BE2C (cell line): ENCODE measurements at places on chromosomes 11 and 22.
A peak's percentile ranks its signal among the peaks of the same experiment; 100 is the strongest.

- no peak for DNase-seq
Measured at GRCh38 chr11:91115116-91115515, 892.3 kb upstream of the CHORDC1 start.

- DNase-seq, result no peak
Measured at GRCh38 chr22:42814215-42814614, 42.9 kb downstream of the ARFGAP3 start.

- DNase-seq, result no peak
Measured at GRCh38 chr11:131982154-131982553, 611.7 kb downstream of the NTM start.

GRCh38 chr22:25829808-25830777, 88.1 kb downstream of the MYO18B start:
- peak; percentile 73 for DNase-seq

DNA sequence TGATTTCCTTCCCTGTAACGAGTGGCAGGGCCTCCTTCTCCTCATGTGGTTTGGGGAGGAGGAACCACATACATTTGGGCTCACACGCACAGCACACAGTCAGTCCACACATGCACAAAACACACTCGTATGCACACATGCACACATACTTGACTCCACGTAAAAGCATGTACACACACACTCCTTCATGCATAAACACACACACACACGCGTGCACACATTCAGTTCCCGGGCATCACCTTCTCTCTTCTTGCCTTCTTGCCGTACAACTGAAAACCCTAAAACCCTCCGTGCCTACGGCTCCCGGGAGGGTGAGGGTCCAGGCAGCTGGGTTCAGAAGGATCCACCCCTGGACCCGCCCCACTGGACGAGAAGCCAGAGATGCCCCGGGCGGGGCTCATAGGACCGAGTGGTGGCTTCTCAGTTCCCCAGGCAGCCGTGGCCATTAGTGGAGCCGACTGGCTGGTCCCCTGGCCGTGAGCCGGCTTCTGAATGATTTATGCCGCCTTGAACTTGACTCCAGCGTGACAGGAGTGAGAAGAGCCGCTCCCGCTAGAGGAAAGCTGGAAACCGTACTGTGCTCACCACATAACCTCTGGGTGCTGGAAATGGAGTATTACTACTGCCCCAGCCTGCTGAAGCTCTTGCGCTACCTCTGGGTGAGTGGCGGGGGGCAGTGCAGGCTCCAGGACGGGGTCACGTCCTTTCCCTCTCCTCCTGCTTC, 117.4 kb downstream of the KIAA1671 start:
- DNase-seq, result peak; percentile 33
